ENCODE measurements at places on chromosomes 16 and 17.

GRCh38 chr17:42284024-42284369, 4.3 kb upstream of the STAT5A start:
- peak; percentile 13 for DNase-seq

- DNase-seq: peak; percentile 73
Observed at GRCh38 chr17:8470447-8471047, 34.9 kb downstream of the NDEL1 start.

- DNase-seq: no peak
Observed at GRCh38 chr16:55207693-55208428, 116.1 kb upstream of the IRX6 start.

DNA sequence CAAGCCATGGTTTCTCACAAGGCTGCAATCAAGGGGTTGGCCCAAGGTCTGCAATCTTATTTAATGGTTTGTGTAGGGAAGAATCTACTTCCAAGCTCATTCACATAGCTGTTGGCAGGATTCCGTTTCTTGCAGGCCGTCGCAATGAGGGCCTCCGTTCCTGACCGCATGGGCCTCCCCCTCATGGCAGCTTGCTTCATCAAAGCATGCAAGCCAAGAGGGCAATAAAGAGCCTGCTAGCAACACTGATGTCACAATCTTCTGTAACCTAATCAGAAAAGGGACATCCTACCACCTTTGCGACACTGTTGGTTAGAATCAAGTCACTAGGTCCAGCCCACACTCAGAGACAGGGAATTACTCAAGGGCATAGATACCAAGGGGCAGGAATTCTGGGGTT, 95.5 kb downstream of the CCT6B start:
- no peak for DNase-seq

GRCh38 chr17:45973946-45974859, 24.8 kb upstream of the STH start:
- DNase-seq: peak; percentile 52

GRCh38 chr17:39742856-39743436, 5.2 kb downstream of the GRB7 start:
- peak; percentile 27 for DNase-seq

GRCh38 chr16:1290860-1291575, 18.4 kb upstream of the UBE2I start:
- no peak for DNase-seq

DNA sequence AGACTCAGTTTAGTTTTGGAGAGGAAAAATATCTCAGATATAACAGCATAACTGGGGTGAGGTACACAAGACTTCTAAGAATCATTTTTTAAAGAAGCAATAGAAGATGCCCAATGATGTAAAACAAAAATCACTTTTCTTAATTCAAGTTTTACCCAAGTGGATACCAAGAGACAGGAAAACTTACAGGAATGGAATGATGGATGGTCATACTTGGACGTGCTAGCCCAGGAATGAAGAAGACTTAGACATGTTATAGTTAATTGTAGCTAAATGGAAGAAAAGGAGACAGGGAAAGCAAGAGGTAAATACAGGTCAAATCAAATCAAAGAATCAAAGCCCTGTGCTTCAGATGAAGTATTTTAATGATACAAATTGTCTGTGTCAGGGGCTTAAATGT, 312.7 kb upstream of the KCNJ16 start:
- DNase-seq: no peak

DNA sequence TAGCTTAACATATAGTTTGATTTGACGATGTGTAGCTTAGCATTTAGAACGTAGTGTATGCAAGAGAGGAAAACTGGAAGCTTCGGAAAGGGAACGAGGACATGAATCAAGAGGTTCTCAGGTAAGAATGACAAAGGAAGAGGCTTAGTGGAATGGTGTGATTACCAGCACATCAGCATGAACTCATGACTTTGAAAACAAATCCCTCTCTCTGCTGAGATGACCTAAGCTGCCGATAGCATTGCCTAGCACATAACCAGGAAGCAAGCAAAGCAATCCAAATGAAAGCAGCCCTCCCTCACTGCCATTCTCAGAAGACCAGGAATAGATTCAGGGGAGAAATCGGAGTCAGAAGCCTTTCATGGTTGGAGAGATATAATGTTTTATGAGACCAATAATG, 51.3 kb upstream of the CCL1 start:
- DNase-seq: no peak

DNA sequence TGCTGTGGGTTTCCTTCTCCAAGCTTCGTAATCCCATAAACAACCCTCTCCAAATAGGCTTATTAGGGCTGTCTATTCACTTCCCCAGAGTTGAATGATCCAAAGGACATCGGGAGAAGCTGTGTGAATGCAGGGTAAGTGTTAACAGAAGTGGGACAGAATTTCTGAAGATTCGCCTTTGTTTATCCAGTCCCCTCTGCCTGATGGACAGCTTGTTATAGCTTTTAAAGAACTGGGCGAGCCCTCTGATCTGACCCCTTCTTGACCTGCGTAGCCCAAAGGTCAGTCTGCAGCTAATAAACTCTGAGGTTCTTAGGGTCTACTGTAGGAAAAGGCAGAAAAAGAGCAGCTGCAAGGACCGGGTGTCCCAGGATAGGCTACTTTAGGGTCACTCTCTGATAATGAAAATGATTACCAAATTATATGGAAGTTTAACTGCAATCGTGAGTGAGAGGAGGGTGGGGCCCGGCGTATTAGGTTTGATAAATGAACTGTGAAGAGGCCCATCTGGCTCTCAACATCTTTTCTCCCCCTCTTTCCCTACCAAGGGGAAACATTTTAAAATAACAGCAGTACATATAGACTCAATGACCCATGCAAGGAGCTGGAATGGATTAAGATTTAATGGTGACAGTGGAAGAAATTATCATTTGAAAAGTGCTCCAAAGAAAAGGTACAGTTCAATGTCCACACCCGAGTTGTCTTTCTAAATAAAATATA, 233.4 kb downstream of the FTO start:
- no peak for DNase-seq

- no peak for DNase-seq
Observed at GRCh38 chr17:72053449-72053848, 67.4 kb upstream of the SOX9 start.

DNA sequence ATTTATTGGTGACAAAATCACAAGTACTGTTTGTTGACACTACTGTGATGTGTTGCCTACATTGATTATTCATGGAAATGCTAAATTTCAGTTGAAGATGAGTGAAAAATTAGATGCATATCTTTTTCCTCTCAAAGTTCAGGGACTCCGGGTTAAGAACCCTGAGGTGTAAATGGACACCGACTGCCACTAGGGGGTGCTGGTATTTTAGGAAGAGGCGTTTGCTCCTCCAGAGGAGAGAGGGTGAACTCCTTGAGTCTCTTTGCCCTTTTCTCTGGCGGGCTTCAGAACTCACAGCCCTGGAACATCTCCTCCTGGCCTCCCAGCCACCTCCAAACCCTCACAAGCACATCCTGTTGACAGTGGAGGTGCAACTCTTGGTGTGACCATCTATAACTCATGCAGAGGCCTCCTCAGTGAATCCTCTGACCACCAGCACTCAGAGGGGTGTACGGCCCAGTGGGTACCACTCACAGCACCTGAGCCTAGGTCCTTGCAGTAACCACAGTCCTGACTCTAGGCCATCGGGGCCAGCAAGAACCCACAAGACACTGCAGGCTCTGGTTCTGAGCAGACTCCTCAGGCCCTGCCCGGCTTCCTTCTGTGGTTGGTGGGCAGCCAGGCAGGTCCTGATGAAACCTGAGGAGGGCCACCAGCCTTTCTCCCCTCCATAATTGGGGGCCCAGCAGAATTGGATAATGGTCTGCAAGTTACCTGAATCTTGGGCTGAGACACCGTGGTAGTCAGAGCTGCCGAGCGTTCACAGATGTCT, 26.2 kb upstream of the PIK3R5 start:
- peak; percentile 85 for DNase-seq

GRCh38 chr17:39199820-39200069, 338 bp upstream of the RPL19 start:
- peak; percentile 93 for DNase-seq

DNA sequence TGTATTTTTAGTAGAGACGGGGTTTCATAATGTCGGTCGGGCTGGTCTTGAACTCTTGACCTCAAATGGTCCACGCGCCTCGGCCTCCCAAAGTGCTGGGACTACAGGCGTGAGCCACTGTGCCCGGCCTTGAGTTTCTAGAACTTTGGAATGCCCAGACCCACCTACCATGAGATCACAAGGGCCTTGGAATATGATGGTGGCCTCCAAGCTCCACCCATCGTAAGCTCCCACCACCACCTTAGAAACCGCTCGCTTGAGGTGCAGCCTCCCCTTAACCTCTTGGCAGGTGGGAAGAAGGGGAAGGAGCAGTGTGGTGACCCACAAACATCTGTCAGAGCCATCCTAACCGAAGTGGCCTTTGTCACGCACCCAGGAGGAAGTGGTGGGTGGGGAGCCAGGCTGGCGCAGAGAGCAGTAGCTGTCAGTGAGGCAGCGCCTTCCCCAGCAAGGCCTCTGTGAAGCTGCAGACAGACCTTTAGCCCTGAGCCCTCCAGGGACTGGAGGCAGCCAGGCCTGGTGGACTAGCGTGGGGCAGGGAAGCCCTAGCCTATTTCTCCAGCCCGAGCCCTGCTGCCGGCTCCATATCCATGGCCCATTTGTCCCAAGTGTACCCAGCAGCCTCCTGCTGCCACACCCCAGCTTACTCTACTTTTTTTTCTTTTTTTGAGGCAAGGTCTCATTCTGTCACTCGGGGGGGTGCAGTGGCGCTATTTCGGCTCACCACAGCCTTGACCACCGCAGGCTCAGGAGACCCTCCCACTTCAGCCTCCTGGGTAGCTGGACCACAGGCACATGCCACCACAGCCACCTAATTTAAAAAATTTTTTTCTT, 13.1 kb upstream of the SEPHS2 start:
- peak; percentile 77 for DNase-seq

DNA sequence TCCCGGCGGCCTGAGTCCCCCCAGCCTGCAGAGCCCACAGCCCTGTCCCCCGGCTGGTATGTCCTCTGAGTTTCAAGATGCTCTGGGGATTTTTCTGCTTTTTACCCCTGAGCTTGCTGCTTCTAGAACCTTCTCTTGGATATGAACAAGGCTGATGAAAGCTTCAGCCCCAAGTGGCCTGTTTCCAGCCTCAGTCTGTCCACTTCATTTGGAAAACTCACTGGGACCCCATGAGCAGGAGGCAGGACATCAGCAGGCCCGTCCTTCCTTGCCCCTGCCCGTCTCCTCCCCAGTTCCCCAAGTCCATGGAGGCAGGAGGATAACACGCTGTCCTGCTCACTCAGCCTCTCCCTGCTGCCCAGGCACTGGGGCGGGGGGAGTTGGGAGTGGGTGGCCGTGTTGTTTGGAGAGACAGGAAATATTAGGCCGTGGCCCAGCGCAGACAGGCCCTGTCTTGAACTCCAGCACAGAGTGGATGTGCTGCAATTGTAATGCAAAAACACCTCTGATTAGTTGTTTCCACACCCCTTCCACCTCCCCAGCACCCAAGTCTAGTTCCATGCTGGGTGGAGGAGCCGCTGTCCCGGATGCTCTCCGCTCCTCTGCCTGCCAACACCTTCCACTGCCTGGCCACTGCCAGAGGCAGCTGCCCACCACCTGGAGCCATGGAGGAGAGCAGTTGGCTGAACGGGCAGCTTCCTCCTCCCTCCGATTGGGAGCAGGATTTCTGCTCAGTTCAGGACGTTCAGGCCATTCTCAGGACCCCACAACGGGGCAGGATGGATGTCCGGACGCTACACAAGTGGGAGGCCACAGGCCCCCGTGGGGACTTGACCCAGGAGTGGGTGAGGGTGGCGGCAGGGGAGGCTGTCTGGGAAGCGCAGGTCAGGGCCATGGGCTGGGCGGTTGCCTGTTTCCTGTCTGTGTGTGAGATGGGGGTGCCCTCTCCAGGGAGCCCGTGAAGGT, 216.9 kb upstream of the GSE1 start:
- peak; percentile 77 for DNase-seq

GRCh38 chr17:77269696-77270681, 129.2 kb downstream of the SEC14L1 start:
- DNase-seq: no peak

DNA sequence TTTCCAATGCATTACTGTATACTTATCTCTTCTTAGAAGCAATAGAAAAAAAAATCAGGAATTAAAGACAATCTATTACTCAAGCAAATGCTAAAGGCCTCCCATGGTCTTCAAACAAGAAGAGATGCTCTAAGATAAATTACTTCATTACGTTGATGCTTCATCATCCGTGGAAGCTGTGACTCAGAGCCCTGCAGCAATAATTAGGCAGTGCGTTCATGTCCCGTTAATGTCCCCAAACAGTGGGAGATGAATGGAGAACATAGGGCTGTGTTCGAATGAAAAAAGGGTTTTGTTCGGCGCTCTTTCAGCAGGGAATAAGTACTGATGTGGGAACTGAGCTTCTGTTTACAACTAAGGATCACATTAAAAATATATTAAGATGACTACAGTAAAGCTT, 15.9 kb upstream of the PDXDC1 start:
- DNase-seq: no peak

DNA sequence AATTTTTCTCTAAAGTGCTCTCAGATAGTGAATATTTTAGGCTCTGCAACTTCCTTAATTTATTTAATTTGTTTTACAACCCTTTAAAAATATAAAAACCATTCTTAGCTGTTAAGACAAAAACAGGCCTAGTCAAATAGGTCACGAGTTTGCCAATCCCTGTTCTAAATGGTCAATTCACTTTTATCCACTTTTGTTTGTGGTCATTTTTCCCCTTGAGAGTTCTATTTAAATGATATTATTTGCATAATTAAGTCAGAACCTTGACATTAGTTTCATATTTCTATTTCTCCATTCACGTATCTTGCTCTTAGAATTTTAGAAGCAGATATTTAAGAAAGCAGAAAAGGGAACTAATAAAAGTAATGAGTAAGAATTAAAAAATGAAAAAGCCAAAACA, 4.0 kb downstream of the AMFR start:
- DNase-seq: no peak

- DNase-seq: no peak
Observed at GRCh38 chr17:17474341-17474740, 2.5 kb upstream of the MED9 start.

- DNase-seq: no peak
Observed at GRCh38 chr16:30439720-30440348, 5.8 kb downstream of the SEPHS2 start.

- DNase-seq: no peak
Observed at GRCh38 chr16:81403208-81403600, 41.4 kb upstream of the CMIP start.

- no peak for DNase-seq
Observed at GRCh38 chr16:87829988-87830672, 39.2 kb downstream of the SLC7A5 start.

DNA sequence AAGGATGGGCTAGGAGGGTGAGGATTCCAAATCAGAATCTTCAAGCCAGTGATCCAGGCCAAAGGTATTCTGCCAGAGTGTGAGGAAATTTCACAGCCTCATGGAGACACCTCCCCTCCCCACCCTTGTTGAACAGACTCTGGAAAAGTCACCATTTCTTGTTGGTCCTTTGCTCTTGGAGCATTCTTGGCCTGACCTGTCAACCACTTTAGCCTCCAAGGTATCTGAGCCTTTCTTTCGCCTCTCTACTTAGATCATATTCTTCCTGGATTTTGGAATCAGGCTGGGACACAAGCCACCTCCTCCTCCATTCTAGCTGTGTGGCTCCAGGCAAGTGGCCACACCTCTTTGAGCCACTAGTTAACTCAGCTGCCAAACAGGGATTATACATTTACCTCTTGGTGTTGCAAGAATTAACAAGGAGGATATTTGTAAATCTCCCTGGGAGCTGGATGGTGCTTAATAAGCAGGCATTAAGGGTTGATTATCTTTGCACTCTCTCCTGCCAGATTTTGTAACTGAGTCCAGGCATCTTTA, 193.5 kb downstream of the WWOX start:
- DNase-seq: no peak
